Activated T-helper 9 cell treated with anti-CD3 and anti-CD28 coated beads, Interleukin-2, amount 50 U/mL, for 16 hours (primary cell): ENCODE measurements at places on chromosomes 3 and 15.

DNA sequence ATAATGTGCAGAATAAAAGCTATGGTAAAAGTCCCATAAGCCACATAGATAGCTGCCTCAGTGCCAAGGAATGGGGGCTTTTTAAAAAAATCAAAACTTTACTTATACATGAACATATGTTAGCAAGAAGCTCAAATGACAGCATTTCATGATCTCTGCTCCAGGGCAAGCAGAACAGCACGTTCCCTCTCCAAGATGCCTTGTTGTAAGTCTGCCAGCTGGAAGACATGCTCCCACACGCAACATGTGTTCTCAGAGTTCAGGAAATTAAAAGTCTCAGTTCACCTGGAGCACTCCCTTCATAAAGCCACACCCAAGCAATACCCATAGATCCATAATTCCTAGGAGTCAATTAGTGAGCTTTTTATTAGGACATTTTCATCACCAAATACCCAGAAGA, 52.2 kb downstream of the ABI3BP start:
- no peak for DNase-seq

DNA sequence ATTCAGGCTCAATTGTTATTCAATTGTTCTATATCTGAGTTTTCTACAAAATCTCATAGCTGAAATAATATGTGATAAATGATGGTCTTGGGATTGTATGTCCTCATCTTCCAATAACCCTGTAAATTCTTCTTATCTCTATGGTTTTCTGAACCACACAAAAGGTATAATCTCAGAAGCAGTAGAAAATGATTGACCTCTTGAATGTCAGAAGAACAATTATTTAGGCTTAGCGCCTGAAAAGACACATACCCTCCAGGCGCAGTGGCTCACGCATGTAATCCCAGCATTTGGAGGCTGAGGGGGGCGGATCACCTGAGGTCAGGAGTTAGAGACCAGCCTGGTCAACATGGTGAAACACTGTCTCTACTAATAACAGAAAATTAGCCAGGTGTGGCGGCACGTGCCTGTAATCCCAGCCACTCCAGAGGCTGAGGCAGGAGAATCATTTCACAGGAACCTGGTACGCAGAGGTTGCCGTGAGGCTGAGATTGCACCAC, 288.0 kb upstream of the TBC1D5 start:
- DNase-seq = no peak

DNA sequence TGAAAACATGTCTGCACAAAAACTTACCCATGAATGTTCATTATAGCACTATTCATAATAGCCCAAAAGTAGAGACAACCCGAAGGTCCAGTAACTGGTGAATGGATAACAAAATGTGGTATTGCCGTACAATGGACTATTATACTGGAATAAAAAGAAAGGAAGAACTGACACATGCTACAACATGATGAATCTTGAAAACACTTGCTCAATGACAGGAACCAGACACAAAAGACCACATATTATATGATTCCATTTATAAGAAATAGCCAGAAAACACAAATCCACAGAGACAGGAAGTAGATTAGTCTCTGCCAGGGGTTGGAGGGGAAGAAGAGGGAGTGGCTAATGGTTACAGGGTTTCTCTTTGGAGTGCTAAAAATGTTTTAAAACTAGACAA, 18.3 kb downstream of the SHC4 start:
- no peak for DNase-seq

DNA sequence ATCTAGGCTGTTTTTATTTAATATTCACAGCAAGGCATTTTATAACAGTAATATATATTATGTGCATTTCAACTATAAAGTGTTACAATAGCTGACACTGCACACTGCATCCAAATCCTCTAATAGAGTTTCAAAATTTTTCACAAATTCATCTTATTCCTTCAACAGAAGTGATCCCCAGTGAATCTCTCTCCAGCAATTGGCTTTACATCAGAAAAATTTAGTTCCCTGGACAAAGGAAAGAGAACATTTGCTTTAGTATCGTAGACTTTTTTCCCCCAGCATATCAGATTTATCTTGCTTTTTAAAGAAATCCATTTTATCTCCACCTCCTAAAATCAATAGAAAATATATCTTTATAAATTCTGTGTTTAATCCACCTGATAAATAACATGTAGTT, 868.6 kb downstream of the TBL1XR1 start:
- DNase-seq = no peak

DNA sequence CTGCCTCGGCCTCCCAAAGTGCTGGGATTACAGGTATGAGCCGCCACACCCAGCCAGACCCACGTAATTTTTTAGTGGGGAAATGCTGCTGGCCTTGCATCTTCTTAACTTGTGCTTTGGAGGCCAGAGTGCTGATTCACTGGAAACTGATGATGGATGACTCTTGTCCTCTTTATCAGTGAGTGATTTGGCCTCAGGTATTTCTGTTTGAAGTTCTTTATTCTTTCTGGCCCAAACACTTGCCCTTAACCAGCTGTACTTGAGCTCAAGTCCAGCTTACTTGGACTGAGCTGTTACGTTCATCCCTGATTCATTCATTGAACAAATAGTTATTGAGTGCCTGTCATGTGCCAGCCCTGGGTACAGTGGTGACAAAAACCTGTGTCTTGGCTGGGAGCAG, 4.2 kb downstream of the PTPN23 start:
- no peak for DNase-seq

DNA sequence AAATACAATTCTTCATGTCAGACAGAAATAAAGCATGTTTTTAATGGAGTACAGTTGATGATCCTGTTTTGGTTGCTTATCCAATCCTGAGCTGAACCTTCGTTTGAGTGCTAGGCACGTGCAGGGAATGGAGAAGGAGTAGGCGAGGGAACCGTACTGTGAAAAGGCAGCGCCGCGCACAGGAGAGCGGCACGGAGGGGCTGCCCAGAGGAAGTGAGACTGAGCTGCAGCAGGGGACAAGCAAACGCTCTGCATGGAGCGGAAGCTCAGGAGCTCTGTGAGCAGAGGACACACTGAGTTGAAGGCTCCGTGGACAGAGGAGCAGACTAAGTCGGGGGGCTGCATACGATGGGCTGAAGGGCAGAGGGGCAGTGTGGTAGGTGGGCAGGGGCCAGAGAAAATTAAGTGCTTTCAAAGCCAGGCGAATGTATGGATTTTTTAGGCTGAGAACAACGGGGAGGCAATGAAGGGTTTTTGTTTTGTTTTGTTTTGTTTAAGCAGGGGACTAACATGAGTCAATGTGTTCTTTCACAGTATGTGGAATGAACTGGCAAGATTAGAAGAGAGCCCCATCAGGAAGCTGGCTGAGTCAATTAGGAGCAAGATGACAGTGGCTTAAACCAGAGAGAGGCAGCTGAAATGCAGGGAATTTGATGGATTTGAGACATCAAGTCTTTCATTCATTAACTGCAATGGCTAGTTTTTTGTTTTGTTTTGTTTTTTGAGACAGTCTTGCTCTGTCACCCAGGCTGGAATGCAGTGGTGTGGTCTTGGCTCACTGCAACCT, 23.8 kb upstream of the TM2D3 start:
- no peak for DNase-seq

GRCh38 chr3:183572935-183573334, 17.4 kb upstream of the KLHL6 start:
- no peak for DNase-seq

DNA sequence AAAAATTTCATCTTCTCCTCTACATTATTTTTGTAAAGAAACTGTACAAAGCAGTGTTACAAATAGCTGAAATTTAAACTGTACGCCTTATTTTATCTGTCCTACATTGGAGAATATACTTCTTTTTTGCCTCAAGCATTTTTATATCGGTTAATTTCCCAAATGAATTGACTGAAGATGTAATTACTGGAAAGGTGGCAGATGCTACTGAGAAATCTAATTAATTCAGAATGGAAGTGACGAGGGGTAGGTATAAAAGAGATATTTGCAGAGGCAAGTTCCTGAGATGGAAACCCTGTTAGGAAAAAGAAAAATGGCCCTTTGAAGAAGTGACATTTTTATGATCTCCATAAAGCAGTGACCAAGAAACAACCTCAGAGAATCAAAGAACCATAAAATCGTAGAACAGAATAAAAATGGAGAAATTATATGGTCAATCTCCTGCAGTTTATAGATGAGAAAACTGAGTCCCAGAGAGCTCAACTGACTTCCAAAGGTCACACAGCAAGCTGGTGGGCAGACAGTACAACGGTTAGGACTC, 20.4 kb downstream of the RUVBL1 start:
- no peak for DNase-seq

DNA sequence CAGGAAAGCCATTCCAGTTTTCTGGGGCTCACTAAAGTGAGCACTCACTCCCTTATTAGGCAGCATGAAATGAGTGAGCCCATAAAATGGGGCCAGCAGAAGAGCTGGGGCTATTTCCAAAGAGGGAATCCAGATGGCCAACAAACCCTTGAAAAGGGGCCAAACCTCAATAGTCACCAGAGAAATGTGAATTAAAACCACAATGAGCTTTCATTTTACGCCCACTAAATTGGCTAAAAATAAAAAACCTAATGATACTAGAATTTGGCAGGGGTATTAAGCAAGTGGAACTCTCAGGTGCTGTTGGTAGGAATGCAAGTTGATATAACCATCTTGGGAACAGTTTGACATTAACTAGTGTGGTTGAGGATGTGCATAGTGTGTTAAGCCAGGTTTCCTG, 42.1 kb upstream of the RAF1 start:
- DNase-seq = no peak

DNA sequence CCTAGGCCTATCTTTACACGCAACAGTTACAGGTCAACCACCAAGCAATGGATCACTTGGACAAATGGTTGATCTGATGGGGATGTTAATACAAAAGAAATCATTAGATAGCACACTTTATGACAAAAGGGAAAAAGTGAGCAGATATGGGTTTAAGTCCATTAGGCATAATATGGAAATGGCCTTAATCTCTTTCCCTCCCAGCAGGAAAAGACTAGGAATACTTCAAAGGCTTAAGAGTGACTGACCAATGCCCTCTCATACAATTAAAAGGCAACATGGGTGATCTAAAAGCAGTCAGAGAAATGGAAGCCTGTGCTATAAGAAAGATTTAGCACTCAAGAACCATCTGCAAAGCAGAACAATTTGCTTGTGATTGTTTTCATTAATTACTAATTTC, 3.3 kb downstream of the PRTG start:
- DNase-seq = no peak

DNA sequence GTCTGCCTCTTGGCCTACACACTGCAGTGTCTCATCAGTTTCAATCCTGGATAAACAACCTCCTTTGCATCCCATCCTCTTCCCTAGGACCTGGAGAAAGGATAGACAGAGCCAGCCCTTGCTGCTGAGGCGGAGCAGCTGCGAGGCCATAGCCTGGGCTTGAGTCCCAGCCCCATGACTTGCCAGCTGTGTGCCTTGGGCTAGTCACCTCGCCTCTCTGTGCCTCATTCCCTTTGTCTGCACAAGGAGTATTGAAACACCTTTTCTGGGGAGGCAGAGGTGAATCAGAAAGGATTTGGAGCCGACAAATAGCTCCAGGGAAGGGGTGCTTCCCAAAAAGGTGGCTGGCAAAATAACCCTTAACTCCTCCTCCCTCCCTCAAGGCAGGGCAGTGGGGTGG, 65.0 kb upstream of the SLC6A1 start:
- DNase-seq = no peak

DNA sequence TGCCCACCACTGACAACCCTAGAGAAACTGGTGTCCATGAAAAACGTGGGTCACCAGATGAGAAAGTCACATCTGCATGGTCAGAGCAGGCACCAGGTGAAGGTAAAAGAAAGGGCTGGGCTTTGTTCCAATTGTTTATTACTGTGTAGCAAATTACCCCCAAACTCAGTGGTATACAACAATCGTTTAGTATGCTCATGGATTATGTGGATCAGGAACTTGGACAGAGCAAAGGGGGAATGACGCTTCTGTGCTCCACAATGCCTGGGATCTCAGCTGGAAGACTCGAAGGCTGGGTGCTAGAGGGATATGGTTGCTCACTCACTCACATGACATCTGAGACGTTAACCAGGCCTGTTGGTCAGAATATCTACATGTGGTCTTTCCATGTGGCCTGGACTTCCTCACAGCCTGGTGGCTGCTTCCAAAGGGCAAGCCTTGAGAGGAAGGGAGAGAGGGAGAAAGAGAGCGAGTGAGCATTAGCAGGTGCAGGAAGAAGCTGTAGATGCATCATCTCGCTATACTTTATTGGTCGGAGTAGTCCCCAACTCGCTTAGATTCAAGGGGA, 44.9 kb downstream of the LPP start:
- no peak for DNase-seq
